ENCODE measurements at places on chromosomes 5 and 9.

- DNase-seq = no peak
Measured at GRCh38 chr5:154467655-154468354, 10.2 kb downstream of the HAND1 start.

GRCh38 chr9:87342743-87343142 is 154.9 kb upstream of the DAPK1 start:
- DNase-seq = no peak

- DNase-seq = no peak
Measured at GRCh38 chr5:102638316-102638715, 116.8 kb upstream of the PAM start.

DNA sequence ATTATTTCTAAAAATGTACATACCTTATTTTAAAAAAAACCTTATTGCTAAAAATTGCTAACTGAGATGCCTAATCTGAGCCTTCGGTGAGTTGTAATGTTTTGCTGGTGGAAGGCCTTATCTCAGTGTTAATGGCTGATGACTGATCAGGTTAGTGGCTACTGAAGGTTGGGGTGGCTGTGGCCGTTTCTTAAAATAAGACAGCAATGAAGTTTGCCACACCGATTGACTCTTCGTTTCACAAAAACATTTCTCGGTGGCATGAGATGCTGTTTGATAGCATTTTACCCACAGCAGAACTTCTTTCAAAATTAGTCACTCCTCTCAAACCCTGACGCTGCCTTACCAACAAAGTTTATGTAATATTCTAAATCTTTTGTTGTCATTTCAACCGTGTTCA is 14.7 kb downstream of the CENPK start:
- no peak for DNase-seq

DNA sequence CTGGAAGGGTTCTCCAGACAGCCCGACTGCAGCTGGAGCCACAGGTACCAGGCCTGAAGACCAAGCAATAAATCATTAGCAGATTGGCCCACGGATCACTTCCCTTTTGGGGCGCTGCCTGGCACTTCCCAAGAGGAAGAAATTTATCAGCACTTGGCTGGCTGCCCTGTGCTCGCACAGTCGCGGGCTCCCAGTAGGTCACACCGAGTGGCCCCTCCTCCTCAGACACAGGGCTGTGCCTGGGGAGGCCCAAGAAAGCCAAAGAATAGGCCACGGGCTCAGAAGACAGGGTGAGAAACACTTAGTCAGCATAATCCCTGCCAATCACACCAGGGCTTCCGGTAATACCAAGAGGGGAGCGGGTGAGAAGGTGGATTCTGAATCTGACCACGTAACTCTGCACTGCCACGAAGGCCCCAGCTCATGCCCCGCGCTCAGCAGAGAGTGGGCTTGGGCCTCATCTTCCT is 115.7 kb upstream of the MSX2 start:
- no peak for DNase-seq

DNA sequence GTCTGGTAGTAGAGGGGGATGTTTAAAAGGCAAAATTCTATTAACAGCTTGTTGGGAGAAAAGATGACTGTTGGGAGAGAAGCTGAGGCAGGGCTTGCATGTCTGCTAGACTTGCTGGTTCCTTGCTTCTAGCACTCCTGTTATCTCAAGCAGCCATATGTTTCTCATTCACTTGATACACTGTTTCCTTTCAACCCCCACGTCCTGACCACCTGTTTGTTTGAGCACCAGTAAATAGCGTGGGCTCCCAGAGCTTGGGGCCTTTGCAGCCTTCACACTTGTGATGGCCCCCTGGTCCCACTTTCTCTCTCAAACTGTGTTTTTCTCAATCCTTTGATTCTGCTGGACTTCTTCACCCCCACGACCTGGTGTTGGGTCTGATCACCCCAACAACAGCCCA is 111.7 kb upstream of the TMEM161B start:
- no peak for DNase-seq

DNA sequence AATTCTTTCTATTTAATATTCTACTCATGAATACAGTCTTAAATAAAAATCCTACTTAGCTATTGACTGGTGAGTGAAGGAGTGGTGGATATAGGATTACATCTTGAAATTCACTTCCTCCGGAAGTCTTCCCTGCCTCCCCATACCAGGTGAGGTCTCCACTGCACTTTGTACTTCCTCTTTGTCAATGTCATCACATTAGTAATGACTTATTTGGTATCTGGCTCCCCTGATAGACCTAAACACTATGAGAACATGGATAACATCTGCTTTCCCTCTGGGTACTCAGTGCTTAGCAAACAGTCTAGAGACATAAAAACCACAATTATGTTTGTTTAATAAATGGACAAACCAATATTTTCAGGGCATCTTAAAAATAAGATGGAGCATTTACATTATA is 532.1 kb downstream of the PDE4D start:
- DNase-seq = no peak

- no peak for DNase-seq
Measured at GRCh38 chr5:63570752-63571151, 391.5 kb downstream of the HTR1A start.

DNA sequence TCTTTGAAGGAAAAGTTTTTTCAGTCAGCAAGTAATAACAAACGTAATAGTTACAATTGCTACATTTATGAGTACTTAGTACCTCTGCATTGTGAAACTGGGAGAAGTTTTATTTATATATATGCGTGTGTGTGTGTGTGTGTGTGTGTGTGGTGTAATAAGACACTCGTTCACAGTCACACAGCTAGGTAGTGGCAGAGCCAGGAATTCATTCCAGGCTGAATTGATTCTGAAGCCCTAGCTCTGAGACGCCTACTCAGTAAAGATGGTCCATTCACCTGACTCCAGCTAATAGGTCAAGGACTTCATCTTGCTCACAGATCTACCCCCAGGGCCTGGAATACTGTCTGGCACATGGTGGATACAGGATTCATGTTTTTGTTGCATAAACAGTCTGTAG is 13.6 kb upstream of the CAST start:
- DNase-seq = no peak

GRCh38 chr5:175711031-175711430 is 53.2 kb downstream of the HRH2 start:
- DNase-seq = no peak

DNA sequence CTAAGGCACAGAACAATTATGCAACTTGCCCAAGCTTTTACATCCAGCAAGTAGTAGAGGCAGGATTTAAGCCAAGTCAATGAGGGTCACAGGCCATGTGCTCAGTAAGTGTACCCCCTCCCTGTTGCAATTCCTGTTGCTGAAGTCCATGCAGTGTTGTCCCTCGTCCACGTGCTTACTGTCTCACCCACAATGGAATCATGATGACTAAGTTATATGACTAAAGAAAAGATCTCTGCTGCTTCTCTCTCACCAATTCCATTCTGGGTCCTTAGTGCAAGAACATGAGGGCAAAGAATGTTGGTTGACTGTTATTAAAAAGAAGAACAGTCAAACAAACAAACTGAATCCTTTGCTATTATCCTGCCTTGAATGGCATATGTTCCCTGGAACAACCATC is 233.6 kb upstream of the SLC24A2 start:
- DNase-seq = no peak

DNA sequence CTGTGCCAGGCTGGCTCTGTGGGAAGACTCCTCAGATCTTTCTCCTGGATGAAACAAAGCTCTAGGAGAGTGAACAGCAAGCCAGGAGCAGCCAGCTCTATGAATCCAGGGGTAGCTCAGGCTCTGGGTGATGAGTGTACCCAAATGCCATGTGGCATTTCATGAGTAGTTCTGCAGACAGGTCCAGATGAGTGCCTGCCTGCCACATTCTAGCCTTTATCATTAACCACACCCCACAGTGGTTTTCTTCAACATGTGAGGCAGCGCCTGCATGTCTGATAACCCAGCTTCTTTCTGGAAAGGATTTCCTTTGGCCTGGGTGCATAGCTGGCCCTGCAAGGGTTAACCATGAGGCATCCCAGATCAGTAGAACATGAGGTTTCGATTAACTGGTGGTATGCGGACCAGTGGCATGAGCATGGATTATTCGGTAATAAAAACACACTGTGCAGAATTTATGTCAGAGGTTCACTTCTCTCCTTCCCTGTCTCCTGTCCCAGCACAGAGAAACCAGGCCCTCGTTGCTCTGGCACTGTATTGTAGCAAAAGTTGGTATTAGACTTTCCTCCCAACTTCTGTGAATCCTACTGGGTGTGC is 381.9 kb upstream of the ZNF462 start:
- DNase-seq = no peak

- no peak for DNase-seq
Measured at GRCh38 chr5:33824516-33825195, 67.1 kb downstream of the ADAMTS12 start.

- no peak for DNase-seq
Measured at GRCh38 chr5:143220748-143221251, 182.7 kb downstream of the NR3C1 start.

DNA sequence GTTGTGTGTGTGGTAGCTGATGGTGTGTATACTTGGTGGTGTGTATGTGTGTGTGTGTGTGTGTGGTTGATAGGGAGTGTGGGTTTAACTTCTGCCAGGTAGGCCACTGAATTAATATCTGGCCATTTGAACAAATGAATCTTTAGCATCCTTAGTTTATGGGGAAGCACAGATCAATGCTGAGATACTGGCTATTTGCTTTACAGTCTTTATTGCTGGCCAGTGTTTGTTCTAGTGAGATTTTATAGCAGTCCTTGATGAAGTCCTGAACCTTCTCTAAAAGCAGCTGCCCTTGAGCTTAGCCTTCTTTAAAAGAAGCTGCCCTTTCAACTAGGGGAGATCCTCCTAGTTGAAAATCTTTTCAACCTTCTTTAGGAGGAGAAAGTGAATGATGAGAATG is 69.3 kb downstream of the MACIR start:
- DNase-seq = no peak

DNA sequence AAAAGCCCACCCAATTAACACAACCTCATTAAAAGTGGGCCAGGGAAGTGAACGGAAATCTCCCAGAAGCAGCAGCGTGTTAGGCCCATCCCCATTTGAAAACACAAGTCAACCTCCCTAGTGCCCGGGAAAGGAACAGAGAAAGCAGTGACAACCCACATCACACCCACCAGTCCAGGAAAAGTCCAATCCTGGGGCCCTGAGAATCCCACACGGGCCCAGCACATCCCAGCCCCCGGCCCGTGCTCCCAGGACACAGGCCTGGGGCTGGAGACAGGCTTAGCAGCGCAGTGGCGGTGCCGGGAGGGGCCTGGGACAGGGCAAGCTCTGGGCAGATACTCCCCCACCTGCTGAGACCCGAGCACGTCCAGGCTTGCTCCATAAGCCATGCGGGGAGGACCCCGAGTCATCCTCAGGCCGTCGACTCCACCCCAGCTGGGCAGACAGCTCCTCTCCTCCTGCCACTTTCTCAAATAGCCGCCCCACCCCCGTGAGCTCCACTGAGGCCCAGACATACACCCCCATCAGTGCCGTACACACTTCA is 101.0 kb downstream of the KCNT1 start:
- no peak for DNase-seq

GRCh38 chr9:68859347-68859746 is 154.3 kb downstream of the PIP5K1B start:
- no peak for DNase-seq

Data from activated CD8-positive, alpha-beta memory T cell treated with anti-CD3 and anti-CD28 coated beads for 1 hour (primary cell).